GM12891 (cell line): ENCODE measurements at places on chromosomes 13 and 19.
A peak's percentile ranks its signal among the peaks of the same experiment; 100 is the strongest.

DNA sequence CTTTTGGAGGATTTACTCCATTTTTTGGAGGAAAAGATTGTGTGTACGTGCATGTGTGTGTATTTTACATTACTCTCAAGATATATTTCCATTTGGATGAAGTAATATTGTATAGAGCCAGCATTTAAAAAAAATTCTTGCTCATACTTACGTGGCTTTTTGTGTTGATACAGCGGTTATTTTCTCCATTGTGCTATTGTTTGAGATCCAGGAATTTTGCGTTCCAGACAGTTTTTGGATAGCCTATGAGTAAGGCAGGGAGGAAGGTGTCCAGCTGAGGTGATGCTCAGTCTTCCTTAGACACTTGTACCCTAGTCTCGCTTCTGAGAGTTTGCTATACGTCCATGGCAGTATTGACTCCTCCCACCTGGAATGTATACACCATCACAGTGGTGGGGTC lies 92.2 kb upstream of the ARHGEF7 start:
- no peak for DNase-seq

DNA sequence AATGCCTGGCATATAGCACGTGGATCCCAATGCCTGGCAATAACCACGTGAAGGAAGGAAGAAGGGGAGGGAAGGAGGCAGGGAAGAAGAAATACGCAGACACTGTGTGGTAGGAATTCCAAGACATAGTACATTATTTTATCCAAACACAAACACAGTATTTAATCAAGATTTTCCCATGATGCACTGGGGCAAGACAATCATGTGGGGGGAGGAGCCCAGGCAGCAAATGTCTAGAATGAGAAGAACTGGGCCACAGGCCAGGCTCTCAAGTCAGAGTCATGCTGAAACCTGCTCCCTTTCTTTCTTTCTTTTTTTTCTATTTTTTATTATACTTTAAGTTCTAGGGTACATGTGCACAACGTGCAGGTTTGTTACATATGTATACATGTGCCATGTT lies 717.9 kb downstream of the UQCRFS1 start:
- no peak for DNase-seq

- DNase-seq: no peak
Measured at GRCh38 chr13:110726726-110727125, 13.2 kb downstream of the ING1 start.

GRCh38 chr19:9052894-9053293 lies 34.0 kb upstream of the OR1M1 start:
- DNase-seq: no peak

GRCh38 chr19:44863990-44864389 lies 17.9 kb downstream of the NECTIN2 start:
- no peak for DNase-seq

GRCh38 chr13:110454227-110454859 lies 107.2 kb downstream of the RAB20 start:
- DNase-seq: no peak

- DNase-seq: no peak
Measured at GRCh38 chr19:39745643-39746042, 7.8 kb upstream of the CLC start.

- no peak for DNase-seq
Measured at GRCh38 chr13:74280093-74280794, 146.0 kb upstream of the KLF12 start.

DNA sequence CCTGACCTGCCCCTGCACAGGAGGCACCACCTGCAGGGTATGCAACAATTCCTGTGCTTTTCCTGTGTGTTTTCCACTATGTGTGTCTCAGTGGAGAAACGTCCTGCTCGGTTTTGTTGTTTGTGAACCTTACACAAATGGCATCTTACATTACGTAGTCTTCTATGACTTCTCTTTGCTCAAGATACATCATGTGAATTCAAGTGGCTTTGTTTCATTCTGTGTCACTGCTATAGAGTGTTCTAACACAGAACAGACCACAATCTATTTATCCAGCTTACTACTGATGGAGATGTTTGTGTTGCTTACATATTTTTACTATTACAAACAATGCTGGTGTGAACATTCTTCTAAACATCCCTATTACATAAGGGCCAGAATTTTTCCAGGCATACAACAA lies 97.7 kb downstream of the ANKRD10 start:
- no peak for DNase-seq

DNA sequence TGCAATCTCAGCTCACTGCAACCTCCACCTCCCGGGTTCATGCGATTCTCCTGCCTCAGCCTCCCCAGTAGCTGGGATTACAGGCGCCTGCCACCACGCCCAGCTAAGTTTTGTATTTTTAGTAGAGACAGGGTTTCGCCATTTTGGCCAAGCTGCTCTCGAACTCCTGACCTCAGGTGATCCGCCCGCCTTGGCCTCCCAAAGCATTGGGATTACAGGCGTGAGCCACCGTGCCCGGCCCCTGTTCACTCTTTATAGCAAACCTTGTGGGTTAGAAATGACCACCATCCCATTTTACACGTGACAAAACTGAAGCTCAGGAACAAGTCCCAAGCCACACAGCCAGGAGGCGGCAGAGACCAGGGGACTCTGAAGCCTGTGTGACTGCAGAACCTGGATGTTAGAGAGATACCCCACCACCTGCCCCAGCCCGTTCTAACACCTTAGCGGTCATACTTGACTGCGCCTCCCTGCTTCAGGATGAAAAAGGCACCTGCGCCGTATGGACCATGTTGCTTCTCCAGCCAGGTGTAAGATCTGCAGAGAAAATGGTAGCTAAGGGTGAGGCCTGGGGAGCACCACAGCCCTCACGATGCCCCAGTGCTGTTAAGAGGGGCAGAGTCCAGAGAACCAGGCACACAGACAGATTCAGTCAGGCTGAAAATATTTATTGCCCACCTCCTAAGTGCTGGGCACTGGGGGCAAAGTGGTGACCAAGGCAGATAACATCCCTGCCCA lies 3.6 kb downstream of the DMAC2 start:
- DNase-seq: no peak

DNA sequence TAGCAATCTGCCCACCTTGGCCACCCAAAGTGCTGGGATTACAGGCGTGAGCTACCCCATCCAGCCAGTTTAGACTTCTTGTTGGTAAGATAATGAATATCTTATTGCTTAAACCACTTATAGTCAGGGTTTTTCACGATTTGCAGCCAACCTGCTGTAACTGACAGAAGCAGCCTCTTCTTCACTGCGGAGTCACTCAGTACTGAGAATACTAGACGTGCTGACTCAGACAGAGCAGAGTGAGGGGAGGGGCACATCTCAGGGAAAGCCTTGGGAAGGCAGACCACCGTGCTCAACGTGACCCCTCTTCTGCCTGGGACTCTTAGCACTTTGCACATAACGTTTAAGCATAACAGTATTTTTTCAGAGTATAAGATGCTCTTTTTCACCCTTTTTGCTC lies 74.3 kb upstream of the ARHGEF7 start:
- no peak for DNase-seq

GRCh38 chr13:30081331-30081730 lies 226.0 kb downstream of the KATNAL1 start:
- no peak for DNase-seq

GRCh38 chr19:34269968-34270621 lies 15.7 kb downstream of the GARRE1 start:
- DNase-seq: peak; percentile 35

DNA sequence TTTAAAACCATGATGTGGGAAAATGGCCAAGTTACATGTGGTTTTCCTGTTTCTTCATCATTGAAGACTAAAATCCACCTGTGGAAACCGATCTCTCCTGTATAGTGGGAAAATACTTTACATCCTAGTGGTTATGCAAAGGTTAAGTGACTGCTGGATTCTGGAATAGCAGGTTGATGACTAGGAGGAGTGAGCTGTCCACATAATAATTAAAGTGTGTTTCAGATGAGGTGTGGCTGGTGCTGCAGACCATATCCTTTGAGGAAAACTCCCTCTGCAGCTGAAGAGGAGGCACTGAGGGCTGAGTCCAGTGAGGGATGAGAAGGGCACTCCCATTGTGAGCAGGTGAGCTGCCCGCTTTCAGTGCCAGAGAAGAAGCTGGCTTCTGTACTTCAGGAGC lies 43.2 kb downstream of the DCLK1 start:
- no peak for DNase-seq

- DNase-seq: no peak
Measured at GRCh38 chr13:95784161-95784899, 107.4 kb downstream of the DNAJC3 start.

DNA sequence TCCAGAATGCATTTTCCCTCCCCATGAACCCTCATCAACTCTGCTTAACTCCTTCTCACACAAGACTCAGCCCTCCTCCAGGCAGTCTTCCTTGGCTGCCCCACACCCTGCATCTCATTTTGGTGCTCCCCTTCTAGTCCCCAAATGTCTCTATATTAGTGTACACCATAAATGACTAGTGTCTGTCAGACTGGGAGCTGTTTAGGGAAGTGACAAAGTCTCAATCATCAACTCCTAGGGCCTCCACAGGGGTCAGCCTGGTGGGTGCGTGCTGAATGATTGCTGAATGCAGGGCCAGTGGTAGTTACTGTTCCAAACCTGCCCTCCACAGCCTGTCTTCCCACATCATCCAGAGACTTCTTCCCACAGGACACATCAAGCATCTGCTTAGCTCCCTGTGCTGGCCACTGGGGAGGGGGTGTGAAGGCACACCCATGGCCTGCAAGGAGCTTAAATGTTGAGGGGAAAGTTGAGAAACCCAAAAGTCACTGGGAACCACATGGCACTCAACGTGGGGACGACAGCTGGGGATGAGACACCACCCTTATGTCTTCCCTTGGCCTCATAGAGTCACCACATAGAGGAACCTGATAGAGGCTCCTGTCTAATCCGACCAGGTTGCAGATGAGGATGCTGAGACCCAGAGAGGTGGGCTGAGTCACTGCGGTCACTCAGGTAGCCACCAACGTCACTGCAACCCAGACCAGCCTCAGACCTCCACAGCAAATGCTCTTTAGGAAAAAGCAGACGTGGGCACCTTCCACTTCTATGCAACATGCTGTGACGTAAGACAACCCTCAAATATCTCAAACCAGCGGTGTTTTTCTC lies 79.3 kb upstream of the TM9SF2 start:
- no peak for DNase-seq

GRCh38 chr19:17406046-17406886 lies 836 bp upstream of the BST2 start:
- DNase-seq: no peak

DNA sequence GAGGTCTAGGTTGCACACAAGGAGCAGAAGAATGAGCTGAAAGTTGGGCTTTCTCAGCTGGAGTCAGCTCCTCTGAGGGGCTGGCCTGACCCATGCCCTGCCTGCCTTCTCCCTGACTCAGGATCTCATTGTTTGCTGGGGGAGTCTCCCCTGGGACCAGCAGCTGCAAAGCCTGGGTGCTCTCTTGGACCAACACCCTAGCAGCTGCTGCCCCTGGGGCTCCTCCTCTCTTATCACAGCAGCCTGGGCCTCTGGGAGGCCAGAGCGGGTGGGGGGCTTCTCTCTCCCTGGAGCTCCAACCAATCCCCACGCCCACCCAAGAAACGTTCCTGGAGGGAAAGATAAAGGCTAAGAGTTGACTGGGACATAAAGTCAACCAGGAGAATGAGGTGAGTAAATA lies 1.6 kb upstream of the FCGBP start:
- no peak for DNase-seq

GRCh38 chr19:4342615-4343369 lies 570 bp upstream of the MPND start:
- peak; percentile 84 for DNase-seq

- no peak for DNase-seq
Measured at GRCh38 chr19:27974082-27974513, 1238.9 kb downstream of the UQCRFS1 start.
